Stimulated activated CD4-positive, alpha-beta T cell treated with anti-CD3 and anti-CD28 coated beads, Interleukin-4, amount 100 ng/mL, for 48 hours (primary cell): ENCODE measurements at places on chromosomes 11 and 22.

DNA sequence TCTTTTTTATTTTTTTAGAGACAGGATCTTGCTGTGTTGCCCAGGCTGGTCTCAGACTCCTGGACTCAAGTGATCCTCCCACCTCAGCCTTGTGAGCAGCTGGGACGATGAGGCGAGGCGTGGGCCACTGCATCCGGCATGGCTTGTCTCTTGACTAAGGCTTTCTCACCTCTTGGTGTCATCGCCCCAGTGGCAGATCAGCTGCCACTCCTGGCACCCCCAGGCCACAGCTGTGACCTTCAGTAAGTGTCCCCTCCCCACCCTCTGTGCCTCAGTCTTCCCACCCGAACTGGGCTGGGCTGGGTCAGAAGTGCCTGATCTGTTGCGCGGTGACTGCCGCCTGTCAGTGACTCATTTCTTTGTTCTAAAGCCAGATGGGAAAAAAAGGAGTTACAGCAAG lies 3.6 kb downstream of the SYNGR1 start:
- no peak for DNase-seq

GRCh38 chr11:119206511-119207414 lies 624 bp downstream of the CBL start:
- DNase-seq, result peak; percentile 61

- DNase-seq, result no peak
Observed at GRCh38 chr22:37929390-37929789, 23.3 kb downstream of the MICALL1 start.

- DNase-seq, result no peak
Observed at GRCh38 chr11:119222891-119223290, 16.8 kb downstream of the CBL start.

DNA sequence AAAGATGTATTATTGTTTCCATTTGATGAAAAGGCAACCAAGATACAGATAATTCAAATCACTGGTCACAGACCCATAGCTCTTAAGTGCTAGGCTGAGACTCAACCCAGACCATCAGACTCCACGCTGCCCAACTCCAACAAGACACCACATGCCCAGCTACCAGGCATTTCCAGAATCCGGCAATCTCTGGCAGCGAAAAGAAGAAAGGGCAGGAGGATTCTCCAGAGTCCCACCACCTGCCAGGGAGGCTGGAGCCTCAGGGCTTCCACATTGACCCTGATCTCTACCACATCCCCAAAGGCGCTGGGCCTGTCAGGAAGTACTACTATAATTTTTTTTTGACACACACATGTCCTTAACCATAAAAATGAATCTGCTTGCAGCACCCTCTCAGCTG lies 61.4 kb upstream of the ARFGAP3 start:
- no peak for DNase-seq

DNA sequence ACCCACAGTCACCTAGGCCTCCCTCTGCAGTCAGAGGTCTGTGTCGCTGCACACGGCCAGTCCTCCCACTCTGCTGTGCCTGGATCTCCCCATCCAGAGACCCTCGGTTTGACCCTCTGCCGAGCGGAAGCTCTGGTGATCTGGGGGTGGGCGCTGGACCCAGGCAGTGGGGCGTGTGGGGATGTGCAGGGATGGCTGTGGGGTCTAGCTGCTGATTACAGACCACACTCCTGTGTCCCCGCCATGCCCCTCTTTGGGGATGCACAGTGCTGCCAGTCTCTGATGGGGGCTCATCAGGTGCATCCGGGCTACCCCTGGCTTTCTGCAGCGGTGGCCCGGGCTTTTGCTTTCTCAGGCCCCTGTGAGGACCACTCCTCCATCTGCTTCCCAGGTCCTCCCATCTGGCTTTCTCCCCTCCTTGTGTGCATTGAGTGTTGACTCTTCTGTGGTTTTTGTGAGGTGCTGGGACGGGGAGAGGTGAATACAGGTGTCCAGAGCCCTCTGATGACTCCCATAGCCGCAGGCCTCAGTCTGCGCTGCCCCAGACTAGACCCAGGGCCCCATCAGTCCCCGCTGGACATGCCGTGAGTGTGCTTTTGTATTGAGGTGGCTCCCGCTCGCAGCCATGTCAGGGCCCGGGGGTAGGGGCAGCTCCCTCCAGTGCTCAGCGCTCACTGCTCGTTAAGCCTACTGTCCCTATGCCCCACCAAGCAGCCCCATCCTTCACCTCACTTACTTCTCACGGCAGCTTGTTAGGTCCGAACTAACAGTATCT lies 251.6 kb downstream of the TBC1D22A start:
- no peak for DNase-seq
